ENCODE measurements at places on chromosomes 12 and 14. TPM values are rescaled to one million over a fixed set of nuclear protein-coding genes. Genes with fewer than 3 reads are reported as not detected.

- H3K27ac ChIP-seq = no peak overlapping the region
- no peak overlapping the region for H3K4me3 ChIP-seq
- no peaks in the 10 kb centered on the region for H3K36me3 ChIP-seq
- DNase-seq = no peak
- H3K4me1 ChIP-seq = peaks cover 10% of the 10 kb centered on the region
These were observed 73.7 kb upstream of the RAP1B start for GRCh38 chr12:68536885-68537485.

Gene ATXN3
- total RNA-seq = 76.9 TPM

GRCh38 chr14:69696633-69697557 is 70.0 kb upstream of the SRSF5 start:
- peaks cover 64% of the 10 kb centered on the region for H3K4me1 ChIP-seq
- no peak overlapping the region for H3K4me3 ChIP-seq
- H3K27me3 ChIP-seq = no peaks in the 10 kb centered on the region
- no peak for DNase-seq
- H3K36me3 ChIP-seq = no peaks in the 10 kb centered on the region
- H3K27ac ChIP-seq = no peak overlapping the region

- DNase-seq = no peak
- H3K4me3 ChIP-seq = no peak overlapping the region
- H3K27ac ChIP-seq = peak overlapping the region; percentile 29
These were observed 94.2 kb downstream of the PLEKHA5 start for GRCh38 chr12:19223695-19224094.

DNA sequence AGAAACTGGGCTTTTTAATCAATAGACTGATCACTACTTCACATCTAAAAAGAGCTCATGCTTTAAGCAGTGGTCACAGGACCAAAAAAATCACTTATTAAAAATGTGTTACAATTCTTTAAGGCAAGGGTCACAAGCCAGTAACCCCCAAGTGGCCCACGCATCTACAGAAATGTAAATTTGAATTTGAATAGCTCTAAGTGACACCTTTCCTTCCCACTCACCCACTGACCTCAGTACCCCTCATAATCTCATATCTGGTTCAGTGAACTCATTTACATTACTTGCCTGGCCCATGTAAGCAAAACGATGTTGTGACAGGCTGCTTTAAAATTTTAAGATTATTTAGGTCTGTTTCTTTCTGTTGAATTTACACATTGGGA is 27.4 kb downstream of the NELL2 start:
- no peak overlapping the region for H3K27ac ChIP-seq
- H3K4me3 ChIP-seq = no peak overlapping the region
- H3K36me3 ChIP-seq = no peaks in the 10 kb centered on the region
- H3K4me1 ChIP-seq = no peaks in the 10 kb centered on the region

- no peak overlapping the region for H3K4me3 ChIP-seq
- no peaks in the 10 kb centered on the region for H3K4me1 ChIP-seq
- DNase-seq = no peak
- H3K27ac ChIP-seq = no peak overlapping the region
These were observed 2.8 kb downstream of the ADAM21 start for GRCh38 chr14:70454731-70455130.

Gene ABHD12B
- not detected for total RNA-seq

Gene KRT75
- not detected for total RNA-seq
